ENCODE measurements at places on chromosomes 13 and 19.

DNA sequence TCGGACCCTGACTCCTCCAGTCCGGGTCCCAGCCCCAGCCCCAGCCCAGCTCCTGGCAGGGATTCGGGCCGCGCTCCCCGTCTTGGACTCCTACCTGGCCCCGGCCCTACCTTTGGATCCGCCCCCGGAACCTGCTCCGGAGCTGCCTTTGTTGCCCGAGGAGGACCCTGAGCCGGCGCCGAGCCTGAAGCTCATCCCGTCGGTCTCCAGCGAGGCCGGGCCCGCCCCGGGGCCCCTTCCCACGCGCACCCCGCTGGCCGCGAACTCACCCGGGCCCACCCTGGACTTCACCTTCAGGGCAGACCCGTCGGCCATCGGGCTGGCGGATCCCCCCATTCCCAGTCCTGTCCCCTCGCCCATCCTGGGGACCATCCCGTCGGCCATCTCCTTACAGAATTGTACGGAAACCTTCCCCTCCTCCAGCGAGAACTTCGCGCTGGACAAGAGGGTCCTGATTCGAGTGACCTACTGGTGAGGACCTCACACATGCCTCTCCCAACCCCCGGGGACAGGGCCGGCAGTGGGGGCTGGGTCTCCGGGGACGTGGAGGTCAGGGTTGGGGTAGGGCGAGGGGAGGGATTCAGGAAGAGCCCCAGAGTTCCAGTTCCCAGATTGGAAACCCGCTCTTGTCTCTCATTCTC lies 732 bp downstream of the SELENOV start:
- no peak for DNase-seq

- DNase-seq = no peak
Observed at GRCh38 chr19:19873381-19873780, 7.7 kb downstream of the ZNF253 start.

DNA sequence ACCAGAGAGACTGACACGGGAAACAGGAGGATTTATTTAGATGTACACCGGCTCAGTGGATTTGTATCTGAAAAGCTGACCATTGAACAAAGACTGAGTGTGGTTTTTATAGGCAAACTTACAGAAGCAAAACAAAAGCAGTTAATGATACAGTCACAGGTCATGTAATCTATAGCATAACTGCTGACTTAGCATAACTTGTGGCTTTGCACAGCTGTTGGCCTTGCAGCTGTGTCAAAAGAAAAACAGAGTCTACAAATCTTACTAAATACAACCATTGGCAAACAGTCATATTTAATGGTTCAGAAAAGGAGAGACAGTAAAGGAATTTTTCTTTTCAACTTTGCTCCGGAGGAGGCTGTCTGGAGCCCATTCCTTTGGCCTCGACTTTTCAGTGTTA lies 2.3 kb upstream of the ILF3 start:
- DNase-seq = no peak

GRCh38 chr13:97241761-97242160 lies 19.6 kb downstream of the MBNL2 start:
- DNase-seq = no peak

DNA sequence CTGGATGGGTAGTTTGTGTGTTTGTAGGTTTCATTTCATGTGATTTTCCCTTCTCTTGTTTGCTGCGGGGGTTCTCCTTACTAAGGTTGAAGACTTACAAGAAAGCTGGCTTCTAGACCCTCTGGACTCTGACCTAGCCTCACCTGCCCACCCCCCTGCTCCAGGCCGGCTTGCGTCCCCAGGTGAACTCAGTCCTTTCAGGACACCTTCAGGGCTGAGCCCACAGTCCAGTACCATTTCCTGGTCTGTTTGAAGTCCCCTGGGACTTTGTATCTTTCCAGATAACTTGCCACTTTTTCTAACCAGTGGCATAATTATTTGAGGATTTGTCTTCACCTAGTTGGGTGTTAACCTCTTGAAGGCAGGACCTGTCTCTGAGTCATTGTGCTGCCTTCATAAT lies 51.3 kb upstream of the MCF2L start:
- no peak for DNase-seq

- no peak for DNase-seq
Observed at GRCh38 chr13:44758630-44759383, 182.7 kb upstream of the TSC22D1 start.

- no peak for DNase-seq
Observed at GRCh38 chr13:111866731-111867245, 200.2 kb upstream of the SOX1 start.

DNA sequence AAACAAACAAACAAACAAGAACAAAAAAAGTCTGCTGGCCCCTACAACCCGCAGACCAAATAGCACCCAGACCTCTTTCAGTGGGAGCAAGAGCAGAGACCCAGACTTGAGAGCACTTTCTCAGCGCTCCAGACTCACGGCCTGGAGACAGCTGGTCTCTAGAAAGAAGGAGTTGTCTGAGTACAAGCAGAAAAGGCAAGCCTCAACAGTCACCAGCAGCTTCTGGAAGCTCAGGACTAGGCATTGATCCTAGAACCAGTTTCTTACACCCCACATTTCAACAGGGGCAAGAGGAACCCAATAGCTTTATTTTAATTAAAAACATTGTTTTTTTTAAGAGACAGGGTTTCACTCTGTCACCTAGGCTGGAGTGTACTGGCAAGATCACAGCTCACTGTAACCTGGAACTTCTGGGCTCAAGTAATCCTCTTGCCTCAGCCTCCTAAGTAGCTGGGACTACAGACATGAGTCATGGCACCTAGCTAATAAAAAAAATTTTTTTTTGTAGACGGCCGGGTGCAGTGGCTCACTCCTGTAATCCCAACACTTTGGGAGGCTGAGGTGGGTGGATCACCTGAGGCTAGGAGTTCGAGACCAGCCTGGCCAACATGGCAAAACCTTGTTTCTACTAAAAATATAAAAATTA lies 30.4 kb downstream of the RASL11A start:
- DNase-seq = no peak

GRCh38 chr19:12796146-12797071 lies 5.1 kb downstream of the JUNB start:
- peak; percentile 70 for DNase-seq

- DNase-seq = no peak
Observed at GRCh38 chr13:83780227-83780626, 102.0 kb downstream of the SLITRK1 start.

DNA sequence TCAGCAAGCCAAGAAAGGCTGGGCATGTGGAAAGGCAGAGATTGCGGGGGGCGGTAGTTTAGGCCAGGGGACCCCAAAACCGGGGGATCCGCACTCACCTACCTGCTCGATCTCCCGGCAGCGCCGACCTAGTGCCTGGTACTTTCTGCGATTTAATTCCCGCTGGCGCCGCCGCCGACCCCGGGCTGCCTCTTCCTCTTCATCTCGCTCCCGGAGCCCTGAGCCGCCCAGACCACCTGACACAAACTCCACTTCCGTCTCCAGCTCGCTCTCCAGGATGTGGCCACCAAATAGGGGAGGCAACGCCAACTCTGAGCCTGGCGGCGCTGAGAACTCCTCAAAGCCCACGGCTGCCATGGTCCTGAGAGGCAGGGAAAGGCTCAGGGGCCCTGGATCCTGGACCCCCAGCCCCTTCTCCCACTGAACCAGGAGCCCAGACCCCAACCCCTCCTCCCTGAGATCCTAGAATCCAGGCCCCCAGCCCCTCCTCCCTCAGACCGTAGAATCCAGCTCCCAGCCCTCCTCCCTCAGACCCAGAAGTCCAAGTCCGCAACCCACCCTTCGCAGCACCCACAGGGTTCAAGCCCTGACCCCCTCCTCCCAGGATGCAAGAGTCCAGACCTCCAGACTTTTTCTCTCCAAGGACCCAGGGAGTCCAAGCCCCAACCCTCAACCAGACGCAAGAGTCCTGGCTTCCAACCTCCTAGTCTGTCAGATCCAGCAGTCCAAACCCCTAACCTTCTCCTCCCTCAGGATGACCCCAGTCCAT lies 933 bp downstream of the TFPT start:
- DNase-seq = peak; percentile 29

- no peak for DNase-seq
Observed at GRCh38 chr19:50924586-50924985, 13.4 kb upstream of the KLK4 start.

DNA sequence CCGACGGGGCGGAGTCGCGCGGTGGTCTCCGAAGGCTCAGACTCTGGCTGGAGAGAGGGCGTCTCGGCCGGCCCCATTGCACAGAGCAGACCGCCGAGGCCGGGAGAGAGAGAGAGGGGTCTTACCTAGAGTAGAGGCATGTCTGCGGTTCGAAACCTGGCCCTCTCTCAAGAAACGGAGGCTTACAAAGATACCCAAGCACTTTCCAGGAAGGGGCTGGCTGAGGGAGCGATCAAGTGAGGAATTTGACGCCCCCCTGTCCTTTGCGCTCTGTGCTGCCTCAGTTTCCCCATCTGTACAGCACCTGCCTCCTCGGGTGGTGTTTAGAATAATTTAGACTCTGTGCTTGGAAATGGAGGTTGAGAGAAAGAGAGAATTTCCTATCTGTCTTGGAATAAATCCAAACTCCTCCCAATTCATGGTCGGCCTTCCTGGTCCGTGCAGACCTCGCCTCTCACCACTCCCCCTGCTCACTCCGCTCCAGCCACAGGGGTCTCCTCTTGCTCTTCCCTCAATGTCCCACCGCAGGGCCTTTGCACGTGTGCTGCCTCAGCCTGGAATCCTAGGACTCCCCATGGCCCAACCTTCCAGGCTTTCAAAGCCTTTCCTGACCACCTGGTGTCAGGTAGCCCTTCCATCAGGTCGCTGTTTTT lies 658 bp upstream of the ISOC2 start:
- DNase-seq = no peak

DNA sequence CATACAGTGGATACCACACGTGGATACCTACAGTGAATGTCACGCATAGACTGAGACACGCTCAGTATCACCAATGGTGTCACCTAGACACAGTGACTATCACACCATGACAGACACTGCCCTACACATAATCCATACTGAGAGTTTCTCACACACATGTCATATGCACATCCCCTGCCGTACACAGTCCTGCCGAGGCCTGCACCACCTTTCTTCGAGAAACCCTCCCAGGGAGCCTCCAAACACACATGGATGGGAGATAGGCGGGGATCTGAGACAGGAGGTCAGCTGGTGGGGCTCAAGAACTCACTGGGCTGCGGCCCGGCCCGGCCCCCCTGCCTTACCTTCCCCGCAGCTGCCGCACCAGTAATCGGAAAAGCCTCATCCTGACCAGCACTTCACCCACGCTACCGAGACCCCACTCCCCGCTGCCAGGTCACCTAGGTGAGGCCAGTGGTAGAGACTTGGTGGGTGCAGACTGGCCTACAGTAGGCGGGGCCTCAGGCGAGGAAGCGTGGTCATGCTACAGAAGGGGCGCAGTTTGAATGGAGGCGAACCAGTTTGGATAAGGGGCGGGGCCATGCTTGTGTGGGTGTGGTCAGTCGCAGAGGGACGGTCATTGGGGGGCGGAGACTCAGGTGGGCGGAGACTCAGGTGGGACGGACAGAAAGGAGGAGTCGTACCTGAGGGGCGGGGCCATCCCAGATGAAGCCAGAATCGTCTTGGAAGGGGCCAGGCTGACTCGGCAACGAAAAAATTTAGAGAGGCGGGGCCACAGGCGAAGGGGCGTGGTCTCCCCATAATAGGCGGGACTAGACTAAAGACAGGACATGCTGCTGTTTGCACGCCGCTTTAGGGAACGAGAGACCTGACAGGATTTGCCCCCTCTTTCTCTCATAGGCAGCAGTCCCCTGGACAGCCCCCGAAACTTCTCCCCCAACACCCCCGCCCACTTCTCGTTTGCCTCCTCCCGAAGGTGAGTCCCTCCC lies 2.1 kb downstream of the MAST1 start:
- DNase-seq = peak; percentile 56

DNA sequence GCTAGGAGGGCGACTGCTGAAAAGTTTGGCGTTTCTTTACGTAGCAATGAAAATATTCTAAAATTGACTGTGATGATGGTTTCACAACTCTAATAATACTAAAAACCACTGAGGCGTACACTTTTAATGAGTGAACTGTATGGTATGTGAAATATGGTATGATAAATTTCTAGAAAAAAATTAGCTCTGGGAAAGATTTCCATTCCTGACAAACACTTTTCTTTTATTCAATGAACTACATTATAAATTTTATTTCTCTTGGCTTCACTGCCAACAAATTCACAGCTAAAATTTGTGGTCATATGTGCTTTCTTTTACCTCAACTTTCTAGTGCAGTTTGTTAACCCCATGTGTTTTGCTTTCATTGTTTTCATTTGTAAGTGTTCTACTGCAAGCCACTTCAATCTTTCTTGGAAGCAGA lies 11.1 kb downstream of the ZC3H13 start:
- no peak for DNase-seq

- DNase-seq = no peak
Observed at GRCh38 chr13:52112591-52112990, 16.3 kb downstream of the NEK5 start.

DNA sequence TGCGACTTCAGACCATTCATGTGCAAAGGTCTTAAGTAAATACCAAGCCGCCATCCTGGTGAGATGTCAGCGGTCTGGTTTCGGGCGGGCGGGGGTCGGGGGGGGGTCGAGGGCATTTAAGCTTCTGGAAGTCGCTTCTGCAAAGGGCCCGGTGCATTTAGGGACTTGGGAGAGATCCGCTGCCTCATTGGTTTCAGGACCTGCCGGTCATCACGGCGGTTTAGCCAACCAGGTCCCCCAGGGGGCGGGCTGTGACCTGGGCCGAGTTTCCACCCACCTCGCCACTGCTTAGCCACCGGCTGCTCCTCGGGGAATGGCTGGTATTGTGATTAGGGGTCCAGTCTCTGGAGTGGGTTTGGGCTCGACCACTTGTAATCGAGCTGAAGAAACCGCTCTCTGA lies 7.8 kb downstream of the ANKLE1 start:
- DNase-seq = peak; percentile 55

- DNase-seq = no peak
Observed at GRCh38 chr19:48043675-48044258, at the start of gene CABP5. Gene CABP5 (minus strand): TSS chr19:48044079. CDS start chr19:48043922, 157 bp downstream.

GRCh38 chr19:6803036-6803404 lies 30.5 kb downstream of the VAV1 start:
- DNase-seq = no peak

DNA sequence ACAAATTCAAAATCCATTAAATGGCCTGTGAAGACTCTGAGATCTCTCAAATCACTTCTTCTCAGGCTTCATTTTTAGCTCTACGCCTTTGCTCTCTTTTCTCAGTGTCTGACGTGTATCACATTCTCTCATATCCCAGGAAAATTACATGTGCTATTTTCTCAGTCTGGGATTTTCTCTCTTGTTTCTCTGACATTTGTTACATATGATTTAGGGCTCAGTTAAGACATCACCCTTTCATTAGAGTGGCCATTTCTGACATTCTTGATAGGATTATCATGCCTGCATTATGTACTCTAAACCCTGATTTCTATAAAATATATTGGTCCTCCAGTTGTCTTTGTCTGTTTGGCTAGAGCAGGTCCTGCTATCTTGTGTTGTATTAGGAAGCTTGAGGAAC lies 136.6 kb downstream of the GPC5 start:
- DNase-seq = no peak

- no peak for DNase-seq
Observed at GRCh38 chr19:831407-832369, 4.1 kb downstream of the AZU1 start.

GRCh38 chr13:29556742-29557141 lies 38.7 kb downstream of the SLC7A1 start:
- no peak for DNase-seq

GRCh38 chr19:42149447-42150202 lies 17.4 kb upstream of the POU2F2 start:
- no peak for DNase-seq

GRCh38 chr19:10961073-10961860 lies 437 bp downstream of the SMARCA4 start:
- DNase-seq = no peak
